Hematopoietic multipotent progenitor cell (in vitro differentiated cells): ENCODE measurements at places on chromosomes 12 and 14. TPM values are rescaled to one million over a fixed set of nuclear protein-coding genes. Genes with fewer than 3 reads are reported as not detected.

Gene LRRC10
- total RNA-seq: not detected

Gene LGALS3
- total RNA-seq: 1.9 TPM

Gene RGS6
- total RNA-seq: 0.54 TPM

Gene CLEC2A
- not detected for total RNA-seq
